ENCODE measurements at places on chromosomes 6 and 20.

DNA sequence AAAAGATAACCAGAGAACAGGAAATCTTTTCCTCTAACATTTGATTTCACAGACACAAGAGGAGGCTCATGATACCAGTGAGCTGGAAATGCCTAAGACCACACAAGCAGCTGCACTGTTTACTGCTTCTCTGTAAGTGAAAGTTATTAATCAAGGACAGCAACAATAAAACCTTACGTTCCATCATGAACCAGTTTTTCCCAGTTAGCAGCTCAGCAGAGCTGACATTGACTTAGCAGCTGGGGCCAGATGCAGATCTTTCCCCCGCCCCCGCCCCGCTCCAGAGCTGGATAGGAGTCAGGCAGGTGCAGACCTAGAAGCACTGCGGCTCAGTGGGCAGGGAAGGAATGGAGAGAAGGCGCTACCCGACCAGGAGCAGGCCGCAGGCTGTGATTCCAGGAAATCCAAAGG lies 275.2 kb downstream of the GMDS start:
- no peak for DNase-seq

- no peak for DNase-seq
These were observed 121.2 kb upstream of the SASH1 start for GRCh38 chr6:148221196-148221979.

DNA sequence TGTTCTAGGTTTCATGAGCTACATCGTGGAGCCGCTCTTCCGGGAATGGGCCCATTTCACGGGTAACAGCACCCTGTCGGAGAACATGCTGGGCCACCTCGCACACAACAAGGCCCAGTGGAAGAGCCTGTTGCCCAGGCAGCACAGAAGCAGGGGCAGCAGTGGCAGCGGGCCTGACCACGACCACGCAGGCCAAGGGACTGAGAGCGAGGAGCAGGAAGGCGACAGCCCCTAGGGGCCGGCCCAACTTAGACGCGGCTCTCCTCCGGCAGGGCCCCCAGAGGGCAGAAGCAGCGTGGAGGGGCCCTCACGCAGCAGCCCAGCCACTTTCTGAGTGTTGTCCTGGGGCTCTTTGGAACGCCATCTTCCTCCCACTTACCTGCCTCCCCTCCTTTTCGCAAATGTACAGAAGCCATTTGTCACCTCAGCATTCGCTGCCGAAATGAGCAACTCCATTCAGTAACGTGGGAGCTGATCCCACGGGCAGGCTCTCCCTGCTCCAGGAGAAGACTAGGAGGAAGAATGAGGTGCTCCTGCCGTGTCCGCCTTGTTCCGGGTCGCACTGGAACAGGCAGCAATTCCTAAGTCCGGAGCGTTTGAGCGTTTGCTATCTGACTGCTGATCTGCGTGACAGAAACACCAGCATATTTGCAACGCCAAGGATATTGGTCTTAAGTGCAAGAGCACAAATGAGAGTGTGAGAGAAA lies 58.4 kb downstream of the MTFR2 start:
- DNase-seq = no peak

GRCh38 chr6:43318011-43318410 lies 9.4 kb upstream of the CRIP3 start:
- DNase-seq = no peak

- no peak for DNase-seq
These were observed 30.5 kb upstream of the MDFI start for GRCh38 chr6:41607736-41608135.

DNA sequence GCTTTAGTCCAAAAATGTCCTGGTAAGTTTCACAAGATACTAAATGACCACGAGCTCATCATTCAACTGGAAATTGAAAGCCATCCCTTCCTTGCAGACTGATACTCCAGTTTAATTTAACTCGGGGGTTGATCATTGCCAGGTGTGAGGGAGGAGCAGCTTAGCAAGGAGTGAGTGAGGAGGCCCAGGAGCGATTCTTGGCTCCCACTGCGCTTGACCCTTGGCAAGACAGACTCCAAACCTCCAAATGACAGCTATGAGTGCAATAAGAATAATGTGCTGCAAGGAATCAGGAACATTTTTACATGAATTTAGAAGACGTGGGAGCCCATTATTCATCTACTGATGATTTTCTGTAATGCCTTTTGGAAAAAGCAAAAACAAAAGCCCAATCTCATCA lies 64.9 kb downstream of the LAMA4 start:
- DNase-seq = no peak

DNA sequence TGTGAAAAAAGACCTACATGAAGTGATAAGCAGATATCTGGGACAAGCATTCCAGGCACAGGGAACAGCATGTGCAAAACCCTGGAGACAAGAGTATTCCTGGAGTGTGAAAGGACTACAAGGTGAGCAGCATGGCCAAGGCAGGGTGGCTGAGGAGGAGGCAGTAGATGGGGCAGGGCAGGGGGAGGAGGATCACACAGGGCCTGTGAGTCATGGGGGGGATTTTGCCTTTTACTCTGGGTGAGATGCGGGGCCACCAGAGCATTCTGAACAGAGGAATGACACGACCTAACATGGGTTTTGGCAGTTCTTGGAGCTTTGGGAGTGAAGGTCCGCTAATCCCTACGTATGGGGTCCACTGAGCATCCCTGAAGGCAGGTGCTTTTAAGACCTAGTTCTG lies 69.8 kb upstream of the CCN6 start:
- DNase-seq = no peak
